Kidney (tissue), 22 donors: ENCODE measurements at places on chromosomes 7 and 10.

- no peak for DNase-seq
Measured at GRCh38 chr7:22397981-22398380, 41.0 kb upstream of the RAPGEF5 start.

- no peak for DNase-seq
Measured at GRCh38 chr10:101687071-101687658, 7.8 kb downstream of the FBXW4 start.

- DNase-seq, result no peak
Measured at GRCh38 chr10:132834891-132835847, 49.2 kb upstream of the NKX6-2 start.

DNA sequence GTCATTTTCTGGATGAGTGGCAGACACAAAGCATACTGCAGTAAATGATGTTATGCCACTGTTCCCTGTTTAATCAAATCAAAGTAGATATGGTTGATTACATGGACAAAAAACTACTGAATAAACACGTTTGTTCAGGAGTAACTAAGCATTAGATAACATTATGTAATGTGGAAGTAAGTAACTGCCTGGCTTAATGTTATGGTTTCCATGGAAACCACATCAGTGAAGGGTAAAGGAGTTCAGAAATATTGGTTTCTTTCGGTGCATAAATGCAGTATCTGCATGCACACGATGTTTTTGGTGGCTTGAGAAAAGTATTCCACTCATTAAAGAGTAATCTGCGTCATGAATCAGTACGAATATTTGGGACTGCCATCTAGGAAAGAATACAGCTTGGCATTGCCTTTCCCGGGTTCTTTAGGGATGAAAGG lies 131.3 kb upstream of the PRKCQ start:
- DNase-seq, result no peak

DNA sequence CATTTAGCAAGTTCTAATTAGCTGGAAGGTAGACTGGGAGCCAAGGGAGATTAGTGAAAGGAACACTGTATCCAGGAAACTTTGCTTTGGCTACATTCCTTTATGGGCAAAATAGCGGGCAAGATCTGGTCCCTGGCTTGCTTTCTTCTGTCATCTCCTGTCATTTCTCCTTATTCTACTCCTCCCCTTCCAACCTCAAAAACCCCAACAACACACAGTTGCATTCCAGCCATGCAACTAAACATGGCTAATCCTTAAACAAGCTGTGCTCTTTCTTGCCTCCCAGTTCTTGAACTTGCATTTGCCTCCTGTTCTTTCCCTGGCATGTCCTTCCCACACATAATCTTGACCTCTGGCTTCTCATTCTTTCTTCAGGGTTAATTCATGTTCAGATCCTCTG lies 59.5 kb upstream of the CDCA7L start:
- no peak for DNase-seq

- no peak for DNase-seq
Measured at GRCh38 chr10:71161425-71161824, 50.9 kb upstream of the UNC5B start.

- DNase-seq, result no peak
Measured at GRCh38 chr7:139718859-139719258, 58.9 kb downstream of the HIPK2 start.

DNA sequence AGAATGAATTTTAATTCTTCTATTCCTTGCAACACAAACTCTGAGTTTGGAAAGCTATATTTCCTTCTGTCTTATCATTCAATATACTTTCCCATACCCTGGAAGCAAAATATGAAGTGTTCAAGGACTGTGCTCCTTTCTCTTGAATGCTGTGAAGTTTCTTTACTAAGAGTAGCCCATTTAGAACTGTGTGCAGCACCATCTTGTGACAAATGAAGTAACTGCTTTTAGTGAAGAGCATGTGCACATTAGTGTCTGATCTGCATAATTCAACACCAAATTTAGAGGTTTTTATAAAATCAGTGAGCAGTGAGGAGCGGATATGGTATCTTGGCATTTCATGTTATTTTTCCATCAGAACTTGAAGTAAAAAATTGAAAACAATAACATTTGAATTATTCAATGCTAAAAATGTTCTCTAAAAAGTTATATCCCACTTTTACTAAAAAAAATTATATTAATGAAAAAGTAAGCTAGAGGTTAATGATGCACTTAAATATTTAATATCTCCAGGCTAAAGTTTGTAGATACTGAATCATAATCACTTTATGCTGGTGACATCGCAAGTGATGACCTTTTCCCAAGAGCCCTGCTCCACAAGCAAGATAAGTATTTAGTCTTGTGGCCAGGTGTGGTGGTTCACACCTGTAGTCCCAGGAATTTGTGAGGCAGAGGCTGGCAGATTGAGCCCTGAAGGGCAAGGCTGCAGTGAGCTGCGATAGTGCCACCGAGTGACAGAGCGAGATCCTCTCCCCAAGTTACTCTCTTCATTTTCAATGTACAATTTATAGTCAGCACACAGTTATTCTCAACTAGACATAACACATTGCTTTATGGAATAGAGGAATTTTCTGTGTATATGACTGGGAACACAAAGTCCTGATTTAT lies 108.8 kb upstream of the PCLO start:
- DNase-seq, result peak; percentile 69

DNA sequence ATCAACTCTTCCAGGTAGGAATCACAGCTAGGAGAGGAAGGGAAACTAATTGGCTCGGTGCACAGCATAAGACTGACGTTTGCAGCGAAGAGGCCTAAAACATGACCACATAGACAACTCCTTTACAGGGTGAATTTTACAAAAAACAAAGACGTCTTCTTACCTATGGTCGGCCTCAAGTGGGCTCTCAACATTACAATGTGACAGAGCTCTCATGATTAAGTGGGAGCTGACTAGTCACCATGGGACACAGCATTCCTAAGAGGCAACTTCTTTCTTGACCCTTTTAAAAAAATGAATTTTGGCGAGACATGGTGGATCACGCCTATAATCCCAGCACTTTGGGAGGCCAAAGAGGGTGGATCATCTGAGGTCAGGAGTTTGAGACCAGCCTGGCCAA lies 4.6 kb downstream of the PDIA4 start:
- DNase-seq, result no peak

- no peak for DNase-seq
Measured at GRCh38 chr7:47361236-47361635, 220.7 kb downstream of the TNS3 start.

DNA sequence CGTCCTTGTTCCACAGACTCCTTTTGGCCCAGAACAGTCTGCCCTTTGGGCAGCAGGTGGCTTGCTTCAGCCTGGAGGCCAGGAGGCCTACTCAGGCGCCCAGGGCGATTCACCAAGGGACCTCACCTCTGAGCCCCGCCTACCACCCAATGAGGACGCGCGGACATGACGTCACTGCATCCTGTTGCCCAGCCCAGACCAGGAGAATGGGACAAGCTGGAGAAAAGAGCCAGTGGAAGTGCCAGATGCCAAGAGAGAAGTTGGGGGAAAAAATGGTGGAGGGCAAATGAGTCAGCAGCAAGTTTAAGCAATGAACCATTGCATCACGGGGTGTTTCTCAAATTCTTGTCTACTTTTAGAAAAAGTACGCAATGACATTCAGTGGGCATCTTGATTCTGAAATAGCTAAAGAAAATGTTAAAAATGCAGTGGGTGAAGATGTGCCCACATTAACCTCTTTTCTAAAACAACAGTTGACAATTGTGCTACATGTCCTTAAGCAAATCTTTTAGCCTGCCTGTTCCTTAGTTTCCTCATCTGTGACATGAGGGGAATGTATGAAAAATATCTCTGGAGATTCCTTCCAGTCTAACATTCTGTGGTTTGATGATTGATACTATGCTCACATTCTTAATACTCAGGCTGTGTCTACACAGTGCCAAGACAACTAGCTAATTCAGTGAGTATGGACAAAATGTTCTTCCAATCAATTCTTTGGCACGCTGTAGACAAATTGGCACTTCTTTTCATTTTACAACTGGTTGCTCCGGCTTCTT lies 23.9 kb upstream of the LEP start:
- no peak for DNase-seq

DNA sequence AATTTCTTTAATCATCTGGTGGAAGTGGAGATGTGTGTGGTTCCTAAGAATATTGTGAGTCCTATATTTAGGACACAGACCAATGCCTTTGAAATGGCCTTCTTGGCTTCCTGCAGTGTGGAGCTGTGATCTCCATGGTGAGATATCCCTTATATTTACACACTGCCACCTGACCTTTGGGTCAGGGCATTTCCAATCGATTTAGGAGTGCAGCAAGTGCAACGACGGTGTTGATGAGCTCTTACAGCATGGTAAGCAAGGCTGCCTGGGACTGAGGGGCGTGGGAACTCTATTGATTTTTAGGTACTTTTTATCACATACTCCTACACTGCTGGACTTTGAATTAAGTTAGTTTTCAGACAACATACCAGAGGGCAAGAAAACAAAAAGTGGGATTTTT lies 146.0 kb downstream of the NRG3 start:
- no peak for DNase-seq

DNA sequence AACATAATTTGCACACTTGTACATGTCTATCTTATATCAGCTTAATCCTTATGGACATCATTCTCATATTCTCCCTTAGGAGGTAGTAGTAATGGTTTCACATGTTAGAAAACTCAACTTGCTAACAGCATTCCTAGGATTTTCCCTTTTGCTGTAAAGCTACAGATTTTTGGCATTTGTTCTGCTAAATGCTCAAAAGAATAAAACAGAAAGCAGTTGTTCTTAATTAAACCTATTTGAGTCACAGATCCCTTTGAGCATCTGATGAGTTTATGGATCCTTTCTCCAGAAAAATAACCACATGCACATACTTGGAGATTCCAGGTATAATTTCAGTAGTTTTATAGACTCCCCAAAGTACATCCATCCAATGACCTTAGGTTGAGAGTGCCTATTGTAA lies 122.9 kb upstream of the BET1 start:
- no peak for DNase-seq

- DNase-seq, result no peak
Measured at GRCh38 chr7:8254667-8255066, 7.3 kb downstream of the ICA1 start.

DNA sequence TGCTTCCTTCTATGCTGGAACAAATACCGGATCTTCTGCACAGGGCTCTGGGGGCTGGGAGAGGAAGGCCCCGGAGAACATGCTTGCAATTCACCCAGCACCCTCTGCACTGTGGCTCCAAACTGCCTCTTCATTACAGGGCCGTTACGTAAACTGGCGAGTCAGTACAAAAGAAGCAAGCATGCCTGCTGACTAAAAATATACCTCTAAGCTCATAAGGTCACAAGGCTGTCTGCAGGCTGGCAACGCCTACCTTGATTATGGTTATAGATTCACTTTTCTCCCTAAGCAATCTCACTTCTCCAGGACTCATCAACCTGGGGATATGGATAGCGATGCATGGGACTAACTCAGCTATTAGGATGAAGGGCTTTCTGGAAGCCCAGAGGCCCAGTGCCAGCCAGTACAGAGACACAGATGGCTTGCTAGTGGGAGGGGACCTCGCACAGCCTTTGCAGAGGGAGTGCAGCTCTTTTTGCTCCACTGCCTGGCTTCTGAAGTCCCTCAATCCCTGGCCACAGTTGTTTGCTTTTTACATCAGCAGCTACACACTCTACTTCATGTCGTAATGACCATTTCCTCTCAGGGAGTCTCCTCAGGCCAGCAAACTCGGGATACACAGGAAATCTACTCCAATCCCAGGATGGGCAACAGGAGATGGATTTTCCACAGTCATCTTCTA lies 96.1 kb downstream of the SH3PXD2A start:
- DNase-seq, result peak; percentile 86

GRCh38 chr7:54898659-54899340 lies 120.0 kb upstream of the EGFR start:
- DNase-seq, result no peak

DNA sequence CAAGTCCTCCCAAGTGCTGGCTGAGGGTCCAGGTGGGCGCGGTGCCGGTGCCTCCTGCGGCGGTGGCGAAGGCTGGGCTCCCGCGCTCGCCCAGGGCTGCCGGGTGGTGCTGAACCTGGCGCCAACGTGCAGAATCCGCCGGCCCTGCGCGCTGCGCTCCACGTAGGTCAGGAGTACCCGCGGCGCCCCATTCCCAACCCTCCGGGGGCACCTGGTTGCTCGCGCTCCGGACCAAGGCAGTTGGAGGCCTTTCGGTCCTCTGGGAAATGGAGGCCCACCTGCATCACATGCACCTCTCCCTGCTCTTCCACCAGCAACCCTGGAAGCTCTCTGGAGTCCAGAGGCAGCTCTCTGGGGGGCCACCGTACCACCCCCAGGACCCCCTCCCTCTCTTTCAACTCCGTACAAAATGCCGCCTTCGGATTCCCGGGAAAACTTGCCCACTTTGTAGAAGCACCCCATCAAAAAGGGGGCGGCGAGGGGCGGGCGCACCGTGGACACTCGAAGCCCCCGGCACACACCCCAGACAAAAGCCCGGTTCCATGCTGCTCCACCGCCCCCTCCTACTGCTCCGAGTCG lies 745 bp downstream of the SLC16A9 start:
- DNase-seq, result peak; percentile 60

DNA sequence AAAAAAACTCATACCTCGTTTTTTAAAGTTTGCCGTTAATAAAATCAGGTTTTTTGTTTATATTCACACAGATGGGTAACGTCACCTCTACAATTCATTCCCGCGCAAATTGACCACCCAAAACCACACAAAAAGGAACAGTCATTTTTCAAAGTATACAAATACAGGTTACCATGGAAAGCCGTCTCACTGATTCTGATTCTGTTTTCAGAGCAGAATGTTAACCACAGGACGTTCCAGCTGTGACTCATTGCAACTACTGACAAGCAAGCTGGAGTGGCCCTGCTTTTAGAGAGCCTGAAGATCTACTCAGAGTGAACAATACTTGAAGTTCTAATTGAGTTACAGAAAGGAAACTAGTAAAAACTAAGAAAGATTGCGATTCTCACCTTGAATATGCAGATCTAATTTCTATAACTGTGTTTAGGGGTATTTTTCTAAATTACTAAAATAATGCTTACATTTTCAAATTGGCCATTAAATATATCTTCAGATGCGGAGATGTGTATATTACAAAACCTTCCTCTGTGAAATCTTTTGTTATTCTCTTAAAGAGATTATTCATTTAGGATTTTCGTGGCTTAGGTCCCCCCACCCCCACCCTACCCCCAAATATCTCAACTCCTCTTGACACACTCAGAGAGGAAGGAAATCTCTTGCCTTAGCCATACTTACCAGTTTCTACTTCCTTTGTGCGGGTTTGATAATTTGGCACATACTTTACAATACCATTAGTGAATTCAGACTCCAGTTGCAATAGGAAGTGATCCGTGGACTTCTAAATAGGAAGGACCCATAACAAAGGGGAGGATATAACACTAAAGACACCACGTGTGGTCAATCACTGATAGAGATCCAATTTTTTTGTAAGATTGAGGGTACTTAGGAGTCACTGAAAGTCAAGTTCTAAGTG lies 106.0 kb downstream of the CUBN start:
- DNase-seq, result peak; percentile 24

- DNase-seq, result no peak
Measured at GRCh38 chr10:58464956-58465355, 47.7 kb upstream of the BICC1 start.

GRCh38 chr7:148883266-148884048 lies 634 bp downstream of the EZH2 start:
- peak; percentile 82 for DNase-seq
